Mesothelial cell of epicardium (in vitro differentiated cells): ENCODE measurements at places on chromosomes 12 and 14.

- no peak overlapping the region for H3K4me3 ChIP-seq
- H3K4me1 ChIP-seq = no peaks in the 10 kb centered on the region
- no peak overlapping the region for H3K27ac ChIP-seq
- H3K36me3 ChIP-seq = no peaks in the 10 kb centered on the region
Measured at GRCh38 chr12:9033265-9033887, 44.0 kb downstream of the KLRG1 start.

DNA sequence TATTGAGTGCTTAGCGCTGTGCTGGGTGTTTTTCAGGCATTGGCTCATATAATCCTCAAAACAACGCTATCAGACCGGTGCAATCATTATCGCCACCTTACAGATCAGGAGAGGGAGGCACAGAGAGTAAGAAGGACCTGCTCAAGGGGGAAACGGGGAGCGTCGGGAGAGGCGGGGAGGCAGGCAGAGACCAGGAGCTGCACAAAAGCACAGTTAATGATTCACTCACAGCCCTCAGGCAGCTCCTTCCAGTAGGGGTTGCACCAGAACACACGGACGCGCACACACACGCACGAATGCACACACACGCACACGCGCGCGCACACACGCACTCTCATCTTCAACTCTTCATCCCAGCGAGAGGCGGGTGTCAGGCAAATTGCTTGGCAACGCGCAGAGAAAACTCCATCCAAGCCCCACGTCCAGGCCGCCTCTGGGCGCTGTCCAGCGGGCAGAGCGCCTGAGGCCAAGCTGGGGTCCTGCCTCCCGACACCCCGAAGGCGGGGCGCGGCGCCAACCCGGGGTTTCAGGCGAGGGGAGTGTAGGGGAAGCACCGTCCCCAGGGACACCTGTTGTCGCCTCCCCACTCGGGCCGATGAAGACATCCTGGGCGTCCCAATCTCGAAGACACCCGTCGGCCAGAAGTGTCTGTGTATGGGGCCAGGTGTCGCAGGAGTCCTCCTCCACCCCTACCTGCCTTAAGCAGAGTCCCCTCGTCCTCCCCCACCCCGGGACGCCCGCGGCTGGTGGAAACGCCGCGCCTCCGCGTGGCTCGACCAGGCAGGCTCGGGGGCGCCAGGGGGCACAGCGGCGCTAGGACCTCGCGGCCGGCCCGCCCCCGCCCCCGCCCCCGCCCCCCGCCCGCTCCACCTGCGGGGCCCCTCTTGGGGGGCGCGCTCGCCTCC is 35.5 kb upstream of the STON2 start:
- H3K27ac ChIP-seq = peak overlapping the region; percentile 37
- DNase-seq = no peak
- peaks cover 27% of the 10 kb centered on the region for H3K4me1 ChIP-seq
- peak overlapping the region; percentile 68 for H3K4me3 ChIP-seq

DNA sequence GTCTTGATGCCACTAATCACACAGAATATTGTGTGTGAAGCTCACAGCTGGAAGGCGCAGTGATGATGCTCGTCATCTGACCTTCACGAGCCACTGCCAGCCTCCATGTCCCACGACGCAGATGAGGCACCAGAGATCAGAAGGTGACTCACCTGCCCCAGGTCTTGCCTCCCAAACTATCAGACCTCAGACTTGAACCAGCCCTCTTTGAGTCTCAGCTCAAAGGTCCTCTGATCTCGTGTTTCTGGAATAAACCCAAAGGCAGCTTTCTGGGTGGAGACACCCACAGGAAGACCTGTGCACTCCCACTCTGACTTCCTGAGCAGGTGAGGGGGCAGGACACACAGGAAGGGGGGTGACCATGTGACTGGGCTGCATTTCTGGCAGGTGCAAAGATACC is 19.6 kb upstream of the CHGA start:
- no peak overlapping the region for H3K4me3 ChIP-seq
- H3K4me1 ChIP-seq = no peaks in the 10 kb centered on the region
- DNase-seq = no peak
- no peak overlapping the region for H3K27ac ChIP-seq

- DNase-seq = peak; percentile 97
- peak within 1 kb of the TSS; percentile 92 for H3K27ac ChIP-seq
- H3K4me1 ChIP-seq = peaks cover 25% of the 10 kb centered on the region
- peaks cover 2% of the 10 kb centered on the region for H3K36me3 ChIP-seq
Measured at GRCh38 chr14:67619446-67620216, at the start of gene ARG2. Gene ARG2 (plus strand): TSS chr14:67619920. CDS start chr14:67619978, 58 bp downstream.

DNA sequence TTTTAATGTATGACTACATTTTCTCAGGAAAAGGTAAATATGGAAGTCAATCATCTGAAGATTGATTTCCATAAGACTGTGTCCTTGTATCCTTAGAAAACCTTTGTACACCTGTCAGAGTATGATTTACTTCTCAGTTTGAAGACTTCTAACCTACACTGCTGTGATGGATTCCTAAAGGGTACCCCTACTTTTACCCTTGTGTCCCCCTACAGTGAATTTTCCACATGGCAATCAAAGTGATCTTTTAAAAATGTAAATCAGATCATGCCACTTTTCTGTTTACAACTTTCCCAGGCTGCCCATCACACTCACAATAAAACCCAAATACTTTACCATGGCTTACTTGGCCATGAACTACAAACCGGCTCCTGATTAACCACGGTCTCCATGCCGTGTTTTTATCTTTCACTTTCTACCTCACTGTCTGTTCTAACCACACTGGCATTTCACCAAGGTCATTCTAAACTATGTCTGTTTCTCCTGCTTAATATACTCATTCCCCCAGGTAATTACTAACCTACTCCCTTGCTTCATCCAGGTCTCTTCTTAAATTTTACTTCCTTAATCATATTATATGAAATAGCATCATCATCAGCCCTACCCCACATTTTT is 8.1 kb downstream of the DNAI7 start:
- H3K4me3 ChIP-seq = no peak overlapping the region
- no peak for DNase-seq
- no peak overlapping the region for H3K27ac ChIP-seq
- H3K4me1 ChIP-seq = peaks cover 4% of the 10 kb centered on the region
- H3K27me3 ChIP-seq = no peaks in the 10 kb centered on the region
- H3K36me3 ChIP-seq = no peaks in the 10 kb centered on the region

- H3K36me3 ChIP-seq = peaks cover 16% of the 10 kb centered on the region
- DNase-seq = no peak
- H3K27ac ChIP-seq = no peak overlapping the region
- H3K4me1 ChIP-seq = peaks cover 14% of the 10 kb centered on the region
Measured at GRCh38 chr12:49635656-49636055, 12.3 kb downstream of the PRPF40B start.

DNA sequence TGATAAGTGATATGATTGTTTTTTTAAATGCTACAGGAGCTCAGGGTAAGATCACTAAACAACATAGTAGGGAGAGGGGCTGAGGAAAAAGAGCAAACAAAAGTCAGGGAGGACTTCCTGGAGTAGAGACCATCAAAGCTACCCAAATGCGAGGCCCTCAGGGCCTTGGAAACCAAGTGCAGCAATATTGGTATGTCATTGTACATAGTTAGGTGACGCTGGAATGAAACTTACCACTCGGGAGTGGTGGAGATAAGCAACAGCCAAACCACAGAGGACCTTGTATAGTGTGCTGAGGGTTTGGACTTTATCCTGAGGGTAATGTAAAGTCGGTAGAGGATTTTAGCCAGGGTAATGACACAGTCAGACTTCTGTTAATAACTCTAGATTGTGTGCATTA is 13.8 kb downstream of the KITLG start:
- H3K27me3 ChIP-seq = no peaks in the 10 kb centered on the region
- no peak overlapping the region for H3K4me3 ChIP-seq
- peaks cover 23% of the 10 kb centered on the region for H3K4me1 ChIP-seq
- H3K36me3 ChIP-seq = no peaks in the 10 kb centered on the region
- no peak overlapping the region for H3K27ac ChIP-seq

DNA sequence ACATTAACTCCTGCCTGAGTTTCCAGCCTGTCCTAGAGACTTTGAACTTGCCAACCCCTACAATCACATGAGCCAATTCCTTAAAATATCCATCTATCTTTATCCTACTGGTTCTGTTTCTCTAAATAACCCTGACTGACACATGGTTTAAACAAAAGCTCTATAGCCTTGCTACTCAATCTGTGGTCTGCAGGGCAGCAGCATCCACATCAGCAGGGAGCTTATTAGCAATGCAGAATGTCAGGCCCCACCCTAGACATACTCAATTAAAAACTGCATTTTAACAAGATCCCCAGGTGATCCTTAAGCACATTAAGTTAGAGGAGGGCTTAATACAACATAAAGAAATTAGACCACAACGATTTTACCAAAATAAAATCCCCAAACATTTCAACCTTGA is 108.3 kb upstream of the CPSF6 start:
- no peak for DNase-seq
- H3K36me3 ChIP-seq = no peaks in the 10 kb centered on the region
- no peak overlapping the region for H3K27ac ChIP-seq
- no peaks in the 10 kb centered on the region for H3K4me1 ChIP-seq
- H3K27me3 ChIP-seq = peaks cover 3% of the 10 kb centered on the region

- no peaks in the 10 kb centered on the region for H3K36me3 ChIP-seq
- H3K4me3 ChIP-seq = no peak overlapping the region
- no peak for DNase-seq
- no peak overlapping the region for H3K27ac ChIP-seq
Measured at GRCh38 chr14:32635061-32635719, 303.5 kb upstream of the NPAS3 start.

GRCh38 chr12:13196130-13196921 is at the start of gene EMP1:
Gene EMP1 (plus strand): TSS chr12:13196726. CDS start chr12:13211511, 14,785 bp downstream.
- no peak for DNase-seq
- peak within 1 kb of the TSS; percentile 46 for H3K4me3 ChIP-seq
- H3K36me3 ChIP-seq = no peaks in the 10 kb centered on the region
- H3K27me3 ChIP-seq = no peaks in the 10 kb centered on the region
- H3K27ac ChIP-seq = peak within 1 kb of the TSS; percentile 94
- H3K4me1 ChIP-seq = peaks cover 66% of the 10 kb centered on the region

GRCh38 chr12:5309654-5310053 is 122.3 kb upstream of the NTF3 start:
- peaks cover 13% of the 10 kb centered on the region for H3K4me1 ChIP-seq
- peaks cover 25% of the 10 kb centered on the region for H3K27me3 ChIP-seq
- no peak overlapping the region for H3K27ac ChIP-seq
- no peak overlapping the region for H3K4me3 ChIP-seq

GRCh38 chr14:30982533-30982932 is 42.9 kb upstream of the AP4S1 start:
- H3K36me3 ChIP-seq = peaks cover 2% of the 10 kb centered on the region
- DNase-seq = no peak
- no peaks in the 10 kb centered on the region for H3K27me3 ChIP-seq
- no peak overlapping the region for H3K4me3 ChIP-seq
- H3K27ac ChIP-seq = no peak overlapping the region

DNA sequence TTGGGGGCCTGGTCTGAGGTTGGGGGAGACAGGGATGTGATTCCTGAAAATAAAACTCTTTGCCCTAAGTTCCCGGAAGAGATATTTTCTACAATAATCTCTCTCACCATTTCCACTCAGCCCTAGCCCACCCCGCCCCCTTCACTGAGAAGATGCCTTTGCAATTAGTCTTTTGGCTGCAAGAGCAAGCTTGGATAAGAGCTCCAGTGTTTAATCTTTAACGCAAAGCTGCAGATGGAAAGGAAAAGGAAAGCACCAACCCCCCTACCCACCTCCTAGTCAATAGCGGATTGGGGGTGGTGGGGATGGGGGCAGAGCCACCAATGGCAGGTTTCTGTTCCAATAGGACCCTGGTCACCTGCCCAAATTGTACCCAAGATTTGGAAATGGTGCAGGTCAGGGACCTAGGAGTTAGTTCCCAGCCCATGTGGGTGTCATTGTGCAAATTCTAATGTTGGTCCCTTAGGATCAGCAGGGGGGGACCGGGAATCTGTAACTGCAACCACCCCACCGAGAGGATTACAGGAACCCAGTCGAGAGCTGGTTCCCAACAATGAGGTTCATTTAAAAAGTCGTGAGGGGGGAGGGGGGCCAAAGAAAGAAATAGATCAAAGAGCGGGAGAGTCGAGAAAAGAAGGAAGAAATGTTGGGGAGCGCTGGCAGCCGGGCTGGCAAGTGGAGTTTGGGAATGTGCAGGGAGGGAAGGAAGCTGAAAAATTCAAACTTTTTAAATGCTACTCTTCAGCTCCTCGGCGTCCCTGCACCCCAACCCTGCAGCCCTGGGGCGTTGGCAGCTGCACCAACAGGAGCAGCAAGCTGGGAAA is 1.6 kb downstream of the ZFP36L1 start:
- peaks cover 41% of the 10 kb centered on the region for H3K4me1 ChIP-seq
- peak overlapping the region; percentile 100 for H3K27ac ChIP-seq
- no peak for DNase-seq
- no peaks in the 10 kb centered on the region for H3K27me3 ChIP-seq
- peak overlapping the region; percentile 90 for H3K4me3 ChIP-seq

DNA sequence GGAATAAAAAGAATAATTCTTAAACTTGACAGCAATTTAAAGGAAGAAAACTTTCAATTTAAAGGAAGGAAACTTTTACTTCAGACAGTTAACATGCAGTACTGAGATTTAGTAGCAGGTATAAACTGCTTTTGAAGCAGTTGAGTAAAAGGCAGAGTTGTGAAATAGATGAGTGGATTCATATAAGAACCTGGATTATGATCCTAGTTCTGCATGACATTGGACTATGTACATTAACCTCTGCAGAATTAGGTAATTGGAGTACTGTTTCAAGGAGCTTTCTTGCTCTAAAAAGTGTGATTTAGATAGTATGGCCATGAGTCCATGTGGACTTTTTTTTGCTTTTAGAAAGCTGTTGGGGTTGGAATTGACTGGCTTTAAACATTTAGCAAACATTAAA is 29.7 kb downstream of the ATP2A2 start:
- H3K4me3 ChIP-seq = no peak overlapping the region
- peaks cover 41% of the 10 kb centered on the region for H3K36me3 ChIP-seq
- no peaks in the 10 kb centered on the region for H3K27me3 ChIP-seq

- peaks cover 4% of the 10 kb centered on the region for H3K4me1 ChIP-seq
- H3K27me3 ChIP-seq = no peaks in the 10 kb centered on the region
- no peak for DNase-seq
- H3K27ac ChIP-seq = no peak overlapping the region
Measured at GRCh38 chr12:46895726-46896125, 69.9 kb upstream of the SLC38A4 start.

DNA sequence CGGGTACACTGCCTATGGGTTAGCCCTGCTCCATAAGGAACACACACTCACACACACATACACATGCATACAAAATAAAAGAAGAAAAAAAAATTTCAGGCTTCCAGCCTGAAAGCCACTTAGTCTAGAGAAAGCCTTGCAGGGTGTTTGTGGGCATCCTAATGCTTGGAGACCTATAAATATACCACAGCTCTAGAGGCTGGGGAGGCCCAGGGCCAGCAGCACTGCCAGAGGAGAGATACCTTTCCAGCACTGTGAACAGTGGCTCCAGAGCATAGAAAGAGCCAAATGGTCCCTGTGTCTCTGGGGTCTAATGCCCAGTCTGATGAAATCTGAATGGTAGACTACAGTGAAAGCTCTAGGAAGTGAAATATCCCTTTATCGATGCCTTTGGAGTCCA is 12.9 kb downstream of the FAM161B start:
- H3K4me3 ChIP-seq = no peak overlapping the region
- no peak overlapping the region for H3K27ac ChIP-seq
- H3K27me3 ChIP-seq = no peaks in the 10 kb centered on the region

- peak overlapping the region; percentile 30 for H3K27ac ChIP-seq
- H3K27me3 ChIP-seq = no peaks in the 10 kb centered on the region
- peaks cover 10% of the 10 kb centered on the region for H3K36me3 ChIP-seq
- no peak for DNase-seq
- H3K4me1 ChIP-seq = peaks cover 50% of the 10 kb centered on the region
Measured at GRCh38 chr12:92132288-92132687, 13.4 kb downstream of the BTG1 start.
